ENCODE measurements at places on chromosomes 11 and 22. TPM values are rescaled to one million over a fixed set of nuclear protein-coding genes. Genes with fewer than 3 reads are reported as not detected.

The CABP4 gene
- 0.33 TPM for total RNA-seq

The MRGPRF gene
- not detected for total RNA-seq

The BRSK2 gene
- 0.20 TPM for total RNA-seq

The TBC1D22A gene
- 16.0 TPM for total RNA-seq

The CCDC87 gene
- total RNA-seq, result 0.21 TPM

The OR8G1 gene
- not detected for total RNA-seq

The MCHR1 gene
- not detected for total RNA-seq

DNA sequence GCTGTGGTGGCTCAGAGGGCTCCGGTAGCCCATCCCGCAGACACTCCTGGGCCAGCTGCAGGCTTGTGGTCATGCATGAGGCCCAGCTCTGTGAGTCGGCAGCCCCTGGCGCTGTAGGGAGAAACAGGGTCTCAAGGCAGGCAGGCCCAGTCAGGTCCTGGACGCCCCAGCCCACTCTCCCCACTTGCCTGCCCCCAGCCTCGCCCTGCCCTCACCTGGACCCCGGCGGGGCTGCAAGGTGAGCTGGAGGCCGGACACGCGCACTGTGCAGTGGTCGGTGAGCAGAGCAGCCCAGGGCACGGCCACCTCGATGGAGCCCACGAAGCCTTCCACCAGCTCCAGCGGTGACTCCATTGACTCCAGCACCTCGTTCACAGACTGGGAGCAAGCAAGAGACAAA, 2.9 kb downstream of the ATG2A start:
- no peak for DNase-seq

- no peak for DNase-seq
Observed at GRCh38 chr11:69667619-69668604, 7.2 kb downstream of the LTO1 start.

- no peak for DNase-seq
Observed at GRCh38 chr11:1873048-1873812, 18.5 kb downstream of the PRR33 start.

- no peak for DNase-seq
Observed at GRCh38 chr22:43901976-43902643, 10.3 kb upstream of the PNPLA5 start.

DNA sequence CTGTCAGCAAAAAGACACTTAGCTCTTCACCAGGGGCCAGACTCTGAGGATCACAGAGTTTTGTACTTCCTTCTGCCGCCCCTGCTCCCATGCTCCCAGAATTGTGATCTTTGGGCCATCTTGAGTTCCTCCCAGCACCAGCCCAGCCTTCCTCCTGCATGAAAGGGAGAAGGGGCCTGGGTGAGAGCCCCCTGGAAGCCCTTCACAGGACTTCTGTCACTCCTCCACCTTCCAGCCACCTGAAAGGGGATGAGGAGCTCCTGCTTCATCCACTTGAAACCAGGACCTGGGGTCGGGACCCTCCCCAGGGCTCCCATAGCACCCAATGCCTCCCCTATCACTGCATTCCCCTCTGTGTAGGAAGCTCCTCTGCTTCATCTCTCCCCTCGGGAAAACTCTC, 174.2 kb downstream of the BUD13 start:
- no peak for DNase-seq

DNA sequence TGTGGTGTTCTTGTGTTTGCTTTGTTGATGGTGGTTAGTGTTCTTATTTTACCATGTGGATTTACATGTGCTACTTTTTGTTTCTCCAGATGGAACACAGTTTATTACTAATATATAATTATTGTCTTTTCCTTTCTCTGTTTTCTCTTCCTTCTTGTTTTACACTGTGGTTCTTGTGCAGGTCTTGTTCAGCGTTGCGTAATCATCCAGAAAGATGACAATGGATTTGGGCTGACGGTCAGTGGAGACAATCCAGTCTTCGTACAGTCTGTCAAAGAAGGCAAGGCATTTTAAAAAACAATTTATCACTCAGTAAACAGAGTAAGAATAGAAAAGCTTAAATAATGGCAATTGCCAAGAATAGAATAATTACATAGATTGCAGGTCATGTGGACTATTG, 84.4 kb downstream of the ARHGEF12 start:
- no peak for DNase-seq

GRCh38 chr11:77580712-77581337, 8.9 kb upstream of the AQP11 start:
- DNase-seq, result no peak

GRCh38 chr11:132576706-132577105, 955.6 kb downstream of the OPCML start:
- no peak for DNase-seq

- no peak for DNase-seq
Observed at GRCh38 chr11:110919241-110919922, 207.1 kb upstream of the ARHGAP20 start.

DNA sequence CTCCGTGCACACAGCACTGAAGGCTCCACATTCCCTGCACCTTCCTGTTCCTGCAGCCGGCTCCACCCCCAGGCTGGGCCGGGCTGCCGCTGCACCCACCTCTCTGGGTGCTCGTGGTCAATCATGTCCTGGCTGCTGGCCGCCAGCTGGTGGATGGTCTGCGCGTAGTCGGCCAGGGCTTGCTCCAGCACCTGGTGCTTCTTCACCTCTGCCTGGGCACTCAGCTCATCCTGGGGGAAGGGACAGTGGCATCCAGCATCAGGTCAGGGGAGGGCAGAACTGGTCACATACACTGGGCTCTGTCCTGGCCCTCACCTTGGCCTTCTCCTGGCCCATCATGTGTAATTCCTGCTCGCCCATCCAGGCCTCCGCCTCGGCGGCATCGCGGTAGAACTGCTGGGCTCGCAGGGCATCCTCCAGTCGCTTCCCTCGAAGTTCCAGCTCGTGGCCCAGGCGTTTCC, 15.2 kb upstream of the RBM4B start:
- DNase-seq, result no peak

GRCh38 chr11:35318977-35319925, 100.1 kb downstream of the SLC1A2 start:
- DNase-seq, result peak; percentile 26

- no peak for DNase-seq
Observed at GRCh38 chr22:28021998-28022660, 103.1 kb upstream of the PITPNB start.
